ENCODE measurements at places on chromosomes 7 and 10.

DNA sequence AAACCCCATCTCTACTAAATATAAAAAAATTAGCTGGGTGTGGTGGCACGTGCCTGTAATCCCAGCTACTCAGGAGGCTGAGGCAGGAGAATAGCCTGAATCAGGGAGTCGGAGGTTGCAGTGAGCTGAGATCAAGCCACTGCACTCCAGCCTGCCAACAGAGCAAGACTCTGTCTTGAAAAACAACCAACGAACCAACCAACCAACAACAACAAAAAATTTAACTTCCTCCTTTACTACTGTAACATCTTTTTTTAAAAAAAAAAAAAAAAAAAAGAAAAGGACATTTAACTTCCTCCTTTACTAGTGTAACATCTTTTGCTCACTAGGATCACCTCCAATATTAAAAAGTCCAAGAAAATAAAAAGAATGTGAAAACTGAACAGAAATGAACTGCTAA is 92.3 kb upstream of the TMEM168 start:
- DNase-seq: no peak

DNA sequence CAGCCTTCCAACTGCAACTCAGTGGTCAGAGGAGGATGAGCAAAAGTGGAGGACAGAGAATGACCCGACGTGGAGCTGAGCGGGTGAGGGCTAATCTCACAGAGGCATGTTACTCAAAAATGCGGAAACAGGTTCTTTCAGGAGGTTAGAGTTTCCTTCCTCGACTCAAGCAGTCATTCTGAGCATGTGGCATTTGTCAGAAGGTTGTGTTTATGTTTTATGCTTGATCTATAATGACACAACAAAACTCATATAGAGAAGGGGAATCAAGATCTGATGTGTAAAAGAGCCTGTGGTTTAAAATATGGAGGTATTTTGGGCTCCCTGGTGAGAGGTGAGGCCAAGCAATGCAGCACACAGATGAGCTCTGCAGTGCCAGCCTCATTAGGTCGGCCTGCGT is 311.4 kb downstream of the ADARB2 start:
- no peak for DNase-seq

- DNase-seq: peak; percentile 60
Observed at GRCh38 chr7:130961128-130961601, 227.2 kb upstream of the KLF14 start.

DNA sequence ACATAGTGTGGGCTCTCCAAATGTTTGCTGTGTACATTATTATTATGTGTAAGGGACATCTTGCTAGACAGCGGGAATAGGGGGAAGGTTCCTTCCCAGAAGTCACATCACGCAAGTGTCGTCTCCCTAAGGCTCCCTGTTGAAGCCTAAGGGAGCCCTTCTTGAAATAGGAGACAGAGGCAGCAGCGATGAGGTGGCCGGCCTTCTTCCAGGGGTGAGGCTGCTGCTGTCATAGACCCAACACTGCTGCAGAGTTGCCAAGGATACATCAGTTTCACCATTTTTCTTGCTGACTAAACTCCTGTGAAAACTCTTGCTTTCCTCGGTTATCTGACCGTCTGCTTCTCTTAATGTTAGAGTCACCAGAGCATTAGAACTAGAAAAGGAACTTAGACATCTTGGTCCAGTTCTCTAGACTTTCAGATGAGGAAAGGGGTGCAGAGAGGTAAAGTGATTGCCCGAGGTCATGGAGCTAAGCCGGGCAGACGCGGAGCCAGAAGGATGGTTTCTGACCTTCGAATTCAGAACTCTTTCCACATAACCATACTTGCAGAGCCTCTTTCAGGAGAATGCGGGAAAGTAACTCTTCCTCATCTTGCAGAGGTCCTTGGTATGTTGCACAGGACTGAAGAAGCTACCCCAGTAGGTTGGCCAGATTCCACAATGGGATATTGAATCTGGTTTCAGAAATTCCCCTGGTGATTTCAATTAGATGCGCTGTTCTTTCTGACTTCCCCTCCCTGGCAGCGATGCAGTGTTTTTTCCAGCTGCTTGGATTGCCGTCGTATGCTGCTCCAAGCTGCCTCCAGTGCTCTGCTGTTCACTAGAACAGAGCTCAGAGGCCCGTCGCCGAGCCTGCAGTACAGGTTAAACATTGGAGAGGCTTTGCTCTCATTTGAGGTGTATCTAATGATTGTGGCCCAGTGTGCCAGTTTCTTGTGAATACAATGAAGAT is 217.1 kb downstream of the CAMK1D start:
- DNase-seq: no peak

DNA sequence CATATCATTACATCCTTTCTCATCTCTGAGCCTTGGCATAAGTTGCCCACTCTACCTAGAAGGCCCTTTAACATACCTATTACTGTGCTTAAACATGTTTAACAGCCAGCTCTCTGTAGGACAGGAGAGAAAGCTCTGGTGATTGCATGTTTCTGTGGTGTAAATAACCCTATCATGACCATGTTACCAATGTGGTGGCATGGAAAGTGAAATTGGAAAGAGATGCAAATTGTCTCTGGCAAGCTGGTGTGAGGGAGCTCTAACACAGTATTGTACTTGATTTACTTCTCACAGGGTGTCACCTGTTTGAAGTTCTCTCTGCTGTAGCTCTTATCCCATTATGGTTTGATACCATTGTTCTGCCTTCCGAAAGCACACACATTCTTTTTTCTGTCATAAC is 231.8 kb upstream of the DKK1 start:
- no peak for DNase-seq

GRCh38 chr10:125132344-125132743 is 28.0 kb downstream of the CTBP2 start:
- DNase-seq: no peak

DNA sequence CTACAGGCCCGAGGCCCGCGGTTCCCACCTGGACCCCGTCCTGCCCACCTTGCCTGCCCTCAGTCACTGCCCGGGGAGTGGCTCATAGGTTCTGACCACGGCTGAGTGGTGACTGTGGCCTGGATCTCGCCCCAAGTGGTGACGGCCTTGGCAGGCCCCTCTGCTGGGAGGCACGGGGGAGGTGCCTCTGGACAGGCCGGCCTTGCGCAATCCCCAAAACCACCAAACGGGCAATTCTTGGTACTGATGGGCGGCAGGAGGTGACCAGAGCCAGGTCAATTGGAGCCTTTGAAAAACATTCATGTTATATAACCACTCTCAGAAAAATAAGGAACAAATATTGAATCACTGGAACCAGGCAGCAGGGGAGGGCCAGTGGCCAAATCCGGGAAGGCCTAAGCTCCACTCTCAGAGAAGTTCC is 83.4 kb downstream of the PRKAG2 start:
- DNase-seq: no peak

DNA sequence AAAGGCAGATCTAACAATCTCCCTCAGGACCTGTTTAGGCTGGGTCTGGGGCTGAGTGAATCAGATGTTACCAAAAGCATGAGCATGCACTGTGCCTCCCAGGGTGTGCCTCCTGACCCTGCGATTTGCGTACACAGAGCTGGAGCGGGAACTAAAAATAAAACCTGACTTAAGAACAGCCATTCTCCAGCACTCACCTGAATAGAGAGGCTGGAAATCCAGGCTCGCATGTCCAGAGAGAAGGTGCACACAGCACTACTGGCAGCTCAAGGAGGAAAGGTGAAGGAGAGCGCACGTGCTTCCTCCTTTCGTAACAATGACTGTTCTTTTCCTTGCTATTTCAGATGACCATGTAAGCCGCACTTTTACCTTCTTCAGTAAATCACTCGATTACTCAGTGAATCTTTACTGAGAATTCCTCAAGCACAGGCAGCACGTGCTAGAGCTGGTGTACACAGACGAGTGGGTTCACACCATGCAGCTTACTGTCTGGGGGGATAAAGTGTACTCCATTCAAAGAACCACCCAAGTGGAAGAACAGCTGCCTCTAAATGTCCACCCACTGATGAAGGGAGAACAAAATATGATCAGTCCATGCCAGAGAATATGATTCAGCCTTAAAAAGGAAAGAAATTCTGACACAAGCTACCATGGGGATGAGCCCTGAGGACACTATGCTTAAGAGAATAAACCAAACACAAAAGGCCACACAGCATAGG is 45.6 kb downstream of the SFMBT2 start:
- no peak for DNase-seq

Data from activated CD4-positive, CD25-positive, alpha-beta regulatory T cell treated with anti-CD3 and anti-CD28 coated beads, Interleukin-2, amount 50 U/mL, for 72 hours (primary cell).